Right renal pelvis (tissue), 4 donors: ENCODE measurements at places on chromosomes 11 and 22. TPM values are rescaled to one million over a fixed set of nuclear protein-coding genes. Genes with fewer than 3 reads are reported as not detected.

Gene SLC22A6
- 38.4 TPM for polyA plus RNA-seq

Gene TRPC6
- polyA plus RNA-seq, result 10.0 TPM

Gene APIP
- 48.2 TPM for polyA plus RNA-seq

Gene RAB3IL1
- 29.7 TPM for polyA plus RNA-seq

Gene VPREB1
- 0.28 TPM for polyA plus RNA-seq

Gene FXYD6
- 149 TPM for polyA plus RNA-seq
